Body of pancreas (tissue), 4 donors: ENCODE measurements at places on chromosomes 7 and 10.
A peak's percentile ranks its signal among the peaks of the same experiment; 100 is the strongest.

DNA sequence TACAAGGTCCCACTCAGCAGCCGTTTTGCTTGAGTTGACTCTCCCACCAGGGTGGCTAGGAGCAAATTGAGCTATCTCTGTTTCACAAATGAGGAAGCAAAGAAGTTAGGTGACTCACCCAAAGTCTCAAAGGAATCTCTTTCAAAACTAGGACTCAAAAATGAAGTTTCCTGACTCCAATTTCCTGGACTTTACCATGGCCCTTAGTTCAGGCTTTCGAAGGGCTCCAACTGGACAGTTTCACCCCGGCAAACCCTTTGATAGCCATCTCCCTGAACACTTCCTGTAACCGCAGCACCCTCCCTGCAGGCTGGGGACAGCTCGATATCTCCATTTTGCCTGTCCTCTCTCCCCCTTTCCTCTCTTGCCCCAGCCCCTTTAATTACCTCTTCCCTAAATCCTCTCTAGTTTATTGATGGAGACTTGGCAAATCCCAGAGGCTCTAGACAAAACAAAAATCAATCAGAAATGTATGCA is 4.7 kb upstream of the AFAP1L2 start:
- no peak for DNase-seq

DNA sequence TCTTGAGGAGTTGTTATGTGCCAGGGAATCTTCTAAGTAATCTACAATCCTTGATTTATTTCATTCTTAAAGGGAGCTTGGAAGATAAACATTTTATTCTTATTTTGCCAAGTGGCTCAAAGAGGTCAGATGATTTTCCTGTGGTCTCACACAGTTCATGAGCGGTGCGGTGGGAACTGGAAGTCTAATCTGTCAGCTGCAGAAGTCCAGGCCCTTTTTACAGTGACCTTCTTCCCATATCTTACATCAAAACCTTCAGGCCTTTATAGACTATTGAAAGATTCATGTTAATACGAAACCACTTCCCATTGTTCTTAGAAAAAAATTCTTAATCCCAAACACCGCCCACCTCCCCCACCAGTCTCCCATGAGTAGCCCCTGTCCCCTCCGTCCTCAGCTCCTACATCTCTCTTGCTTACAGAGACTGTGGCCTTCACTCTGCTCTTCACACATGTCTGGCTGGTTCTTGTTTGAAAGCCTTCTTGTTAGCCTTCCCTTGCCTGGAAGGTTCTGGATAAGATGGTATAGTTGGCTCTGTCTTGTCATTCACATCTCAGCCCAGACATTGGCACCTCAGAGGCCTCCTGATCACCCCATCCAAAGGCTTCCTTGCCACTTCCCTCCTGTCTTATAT is 61.5 kb downstream of the ITGA8 start:
- DNase-seq = no peak

DNA sequence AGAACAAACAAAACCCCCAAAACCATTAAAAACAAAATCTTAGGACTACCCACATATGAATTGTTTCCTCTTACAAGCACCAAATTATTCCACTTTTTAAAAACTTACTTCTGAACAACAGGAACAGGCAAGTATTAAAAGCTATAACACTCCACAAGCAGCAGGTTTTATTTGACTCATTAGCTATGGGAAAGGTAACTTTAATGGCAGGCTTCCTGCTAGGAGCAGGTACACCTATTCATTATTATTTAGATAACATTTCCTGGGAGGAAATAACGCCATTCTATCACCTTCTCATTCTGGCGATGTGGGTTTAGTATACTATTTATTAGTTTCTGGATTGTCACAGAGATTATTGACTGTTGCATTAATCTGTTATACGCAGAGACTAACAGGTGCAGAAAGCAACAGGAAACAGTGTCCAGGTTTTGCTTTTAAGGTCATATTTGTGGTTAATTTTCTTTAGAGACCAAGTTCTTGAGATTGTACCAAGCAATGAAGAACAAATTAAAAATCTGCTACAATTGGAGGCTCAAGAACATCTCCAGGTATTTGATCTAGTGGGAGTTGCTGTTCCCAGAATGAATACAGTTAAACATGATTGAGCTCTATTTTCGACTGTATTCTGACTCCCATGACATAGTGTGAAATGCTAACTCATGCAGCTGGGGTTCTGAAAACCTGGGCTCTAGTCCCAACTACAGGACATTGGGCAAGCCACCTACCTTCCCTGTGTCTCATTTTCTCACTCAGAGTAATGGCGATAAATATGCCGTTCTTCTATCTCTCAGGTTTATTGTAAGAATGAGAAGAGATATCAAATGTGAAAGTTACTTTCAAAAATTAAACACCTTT is 2.0 kb downstream of the CPA2 start:
- DNase-seq = no peak

DNA sequence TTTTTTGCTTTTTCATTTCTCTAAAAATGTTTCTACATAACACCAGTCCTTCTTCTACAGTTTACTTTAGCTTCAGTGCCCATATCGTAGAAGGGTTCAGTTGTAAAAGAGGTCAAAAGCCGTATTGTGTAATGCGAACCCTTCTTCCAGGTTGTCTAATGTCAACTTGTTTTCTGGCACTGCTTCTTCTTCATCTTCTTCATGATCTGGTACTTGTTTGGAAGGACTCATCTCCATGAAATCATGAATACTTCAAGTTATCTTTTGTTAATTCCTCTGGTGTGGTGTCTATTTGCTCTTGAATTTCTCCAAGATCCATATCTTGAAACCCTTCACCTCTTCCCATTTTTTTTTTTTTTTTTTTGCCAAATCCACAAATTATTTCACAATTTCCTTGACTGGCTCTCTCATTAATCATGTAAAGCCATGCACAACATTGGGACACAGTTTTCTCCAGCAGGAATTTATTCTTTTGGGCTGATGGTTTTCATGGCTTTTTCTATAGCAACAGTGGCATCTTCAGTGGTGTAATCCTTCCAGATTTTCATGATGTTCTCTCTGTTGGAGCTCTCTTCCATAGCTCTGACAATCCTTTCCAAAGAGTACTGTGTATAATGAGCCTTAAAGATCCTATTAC is 85.1 kb downstream of the CPED1 start:
- no peak for DNase-seq

GRCh38 chr7:112357136-112357535 is 93.1 kb upstream of the IFRD1 start:
- DNase-seq = no peak

- DNase-seq = no peak
Measured at GRCh38 chr10:79003183-79004100, 65.3 kb upstream of the ZMIZ1 start.

- DNase-seq = no peak
Measured at GRCh38 chr7:150370612-150371071, 2.0 kb downstream of the REPIN1 start.

DNA sequence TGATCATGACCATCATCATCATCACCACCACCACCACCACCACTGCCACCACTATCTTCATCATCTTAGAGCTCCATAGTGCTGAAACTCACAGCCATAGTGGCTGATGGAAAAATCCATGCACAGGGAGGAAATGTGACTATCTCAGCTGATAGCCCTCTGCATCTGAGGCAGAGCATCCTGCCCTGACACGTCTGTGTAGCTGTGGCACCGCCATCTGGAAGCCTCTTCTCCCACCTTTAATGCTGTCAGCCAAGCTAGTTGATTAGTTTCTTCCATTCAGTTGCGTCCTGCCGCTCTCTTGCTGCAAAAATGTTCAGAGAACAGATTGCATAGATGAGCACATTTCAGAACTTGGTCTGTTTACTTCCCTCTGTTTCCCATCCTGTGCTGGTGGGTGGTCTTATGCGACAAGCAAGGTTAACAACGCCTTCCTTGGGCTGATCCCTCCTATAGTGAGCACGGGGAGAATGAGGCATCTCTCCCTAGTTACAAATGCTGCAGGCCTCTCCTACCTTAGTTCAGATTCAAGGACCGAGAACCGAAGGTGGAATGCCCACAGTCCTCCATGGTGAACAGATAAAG is 478.6 kb downstream of the PLXNA4 start:
- DNase-seq = no peak

DNA sequence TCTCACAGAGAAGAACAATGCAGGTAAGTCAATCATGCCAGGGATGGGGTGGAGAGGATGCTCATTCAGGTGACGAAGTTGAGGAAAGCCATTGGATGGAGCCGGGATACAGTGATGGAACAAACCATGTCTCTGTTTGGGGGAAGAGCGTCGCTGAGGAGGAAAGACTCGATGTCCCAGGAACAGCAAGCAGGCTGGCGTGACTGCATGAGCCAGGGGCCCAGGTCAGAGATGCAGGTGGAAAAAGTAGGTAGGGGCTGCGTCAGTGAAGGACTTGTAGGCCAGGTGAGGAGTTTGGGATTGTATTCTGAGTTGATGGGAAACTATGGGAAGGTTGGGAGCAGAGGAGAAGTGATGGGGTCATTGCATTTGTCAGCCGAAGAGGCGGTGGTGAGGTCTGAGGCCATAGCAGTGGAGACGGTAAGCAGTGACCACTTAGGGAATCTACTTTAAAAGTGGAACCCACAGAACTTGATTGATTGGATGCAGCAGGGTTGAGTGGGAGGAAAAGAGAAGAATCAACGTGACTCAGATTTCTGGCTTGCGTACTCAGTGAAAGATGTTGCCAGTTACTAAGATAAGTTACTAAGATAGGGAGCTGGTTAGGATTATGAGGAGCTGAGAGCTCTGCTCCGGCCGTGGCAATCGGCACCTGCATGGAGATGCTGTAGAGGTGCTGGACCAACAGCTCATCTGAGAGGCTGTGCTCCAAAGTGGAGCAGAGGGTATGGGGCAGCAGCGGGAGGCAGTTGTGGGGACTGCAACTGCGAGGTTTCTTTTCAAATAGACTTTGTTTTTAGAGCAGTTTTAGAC is 12.5 kb upstream of the IL2RA start:
- DNase-seq = no peak

DNA sequence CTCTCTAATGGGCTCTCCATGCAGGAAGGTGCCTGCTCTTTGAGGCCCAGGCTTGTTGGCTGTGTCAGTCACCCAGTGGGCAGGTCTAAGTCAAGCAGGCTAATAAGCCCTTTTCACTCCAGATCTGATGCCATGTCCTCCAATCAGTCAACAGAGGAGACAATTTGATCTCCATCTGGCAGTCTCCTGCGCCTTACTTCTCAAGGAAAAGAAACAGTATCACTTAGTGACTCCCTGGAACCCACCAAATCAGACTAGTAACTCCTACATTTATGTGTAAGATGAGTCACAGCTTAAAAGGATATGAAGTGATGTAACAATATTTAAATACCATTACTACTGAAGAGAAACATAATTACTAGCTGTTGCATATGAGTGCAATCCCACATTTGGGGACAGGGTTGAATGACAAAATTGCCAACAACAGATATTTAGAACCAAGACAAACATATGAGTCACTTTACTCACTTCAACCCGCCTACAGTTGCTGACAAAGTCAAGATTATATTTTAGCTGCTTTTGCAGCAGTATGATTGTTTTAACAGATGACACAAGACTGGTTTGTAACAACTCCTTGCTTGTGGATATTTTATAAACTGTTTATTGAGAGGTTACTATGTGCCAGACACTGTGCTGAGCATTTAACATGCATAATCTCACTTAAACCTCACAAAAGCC is 72.1 kb downstream of the USP6NL start:
- DNase-seq = no peak

DNA sequence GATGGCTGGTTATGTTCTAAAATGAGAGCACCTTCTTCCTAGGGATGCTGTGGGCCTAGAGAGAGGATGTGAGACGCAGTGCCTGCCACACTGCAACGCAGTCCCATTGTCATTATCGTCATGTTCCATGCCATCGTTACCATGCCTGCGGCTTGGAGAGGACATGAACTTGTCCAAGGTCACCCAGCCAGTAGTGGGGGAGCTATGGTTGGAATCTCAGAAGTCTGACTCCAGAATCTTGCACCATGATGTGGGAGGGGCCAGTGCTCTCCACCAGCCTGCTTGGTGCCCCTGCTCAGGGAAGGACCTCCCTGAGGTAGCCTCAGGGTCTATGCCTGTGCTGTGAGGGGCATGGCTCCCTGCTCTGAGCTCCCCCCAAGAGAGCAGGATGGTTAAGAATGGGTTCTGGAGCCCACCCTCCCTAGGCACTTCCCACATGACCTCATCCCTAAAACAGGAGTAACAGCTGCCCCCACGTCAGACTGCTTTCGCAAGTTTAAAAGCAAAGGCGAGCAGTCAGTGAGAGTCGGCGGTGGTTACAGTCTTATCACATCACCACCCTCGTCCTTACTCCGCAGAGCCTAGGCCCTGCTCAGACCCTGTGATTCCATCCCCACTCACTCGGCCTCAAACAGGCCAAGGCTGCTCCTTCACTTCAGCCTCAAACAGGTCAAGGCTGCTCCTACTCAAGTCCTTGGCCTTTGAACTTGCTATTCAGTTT is 50.4 kb downstream of the HABP2 start:
- no peak for DNase-seq

- no peak for DNase-seq
Measured at GRCh38 chr10:121411004-121411403, 187.2 kb downstream of the FGFR2 start.

- no peak for DNase-seq
Measured at GRCh38 chr10:93559490-93559889, 7.0 kb upstream of the FFAR4 start.

DNA sequence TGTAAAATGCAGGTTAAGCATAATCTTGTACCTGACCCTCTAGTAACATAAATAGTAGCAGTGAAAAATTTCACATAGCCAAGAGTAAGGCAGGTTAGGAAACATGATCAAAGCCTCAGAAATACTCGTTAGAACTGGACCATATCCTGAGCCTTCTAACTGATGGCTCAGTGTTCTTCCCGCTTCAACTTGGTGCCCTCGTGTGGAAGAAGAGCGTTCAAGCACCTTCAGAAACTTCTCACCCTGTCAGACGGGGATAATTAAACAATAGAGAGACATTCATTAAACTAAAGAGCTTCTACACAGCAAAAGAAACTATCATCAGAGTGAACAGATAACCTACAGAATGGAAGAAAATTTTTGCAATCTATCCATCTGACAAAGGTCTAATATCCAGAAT is 124.5 kb downstream of the MYOF start:
- peak; percentile 15 for DNase-seq

GRCh38 chr7:72538856-72539255 is 126.7 kb upstream of the CALN1 start:
- no peak for DNase-seq
